ENCODE measurements at places on chromosomes 5 and 9. TPM values are rescaled to one million over a fixed set of nuclear protein-coding genes. Genes with fewer than 3 reads are reported as not detected.

The IFT74 gene
- 9.1 TPM for polyA plus RNA-seq

The PCDHB3 gene
- polyA plus RNA-seq, result 0.05 TPM

The PTPN3 gene
- 20.6 TPM for polyA plus RNA-seq

The F2RL2 gene
- not detected for polyA plus RNA-seq

The C7 gene
- polyA plus RNA-seq, result not detected

The IL33 gene
- polyA plus RNA-seq, result 1.6 TPM

The GLRA1 gene
- not detected for polyA plus RNA-seq

The ATP10B gene
- polyA plus RNA-seq, result 0.06 TPM

The CERCAM gene
- 25.9 TPM for polyA plus RNA-seq

The CKMT2 gene
- polyA plus RNA-seq, result not detected
